ENCODE measurements at places on chromosomes 7 and 10.

DNA sequence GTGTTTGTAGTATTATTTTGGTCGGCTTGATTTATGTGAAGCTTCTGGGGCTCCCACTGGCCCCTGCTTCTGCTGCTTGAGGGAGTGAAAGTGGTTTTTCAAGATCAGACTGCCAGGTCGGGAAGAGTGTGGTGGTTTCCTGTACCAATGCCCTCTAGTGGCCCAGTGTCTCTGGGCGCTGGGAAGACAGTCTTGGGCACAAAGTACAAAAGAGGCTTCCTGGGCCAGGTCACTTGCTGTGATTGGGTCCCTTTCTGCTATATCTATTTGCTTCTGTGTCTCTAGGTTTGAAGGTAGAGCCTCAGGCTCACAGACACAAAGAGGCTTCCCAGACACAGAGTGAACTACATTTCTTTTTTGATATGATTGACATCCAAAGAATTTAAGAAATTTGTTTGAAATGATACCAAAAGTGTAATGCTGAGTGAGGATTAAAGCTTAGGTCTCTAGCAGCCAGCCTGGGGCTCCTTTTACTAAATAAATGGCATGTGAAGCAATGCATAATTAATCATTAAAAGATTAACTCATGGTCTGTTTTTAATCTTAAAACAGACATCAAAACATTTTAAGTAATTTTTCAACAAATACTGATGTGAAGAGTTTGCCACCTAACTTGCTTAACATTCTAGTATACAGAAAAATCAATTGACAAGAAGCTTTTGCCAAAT, 36.3 kb downstream of the ABCB1 start:
- DNase-seq, result peak; percentile 18

DNA sequence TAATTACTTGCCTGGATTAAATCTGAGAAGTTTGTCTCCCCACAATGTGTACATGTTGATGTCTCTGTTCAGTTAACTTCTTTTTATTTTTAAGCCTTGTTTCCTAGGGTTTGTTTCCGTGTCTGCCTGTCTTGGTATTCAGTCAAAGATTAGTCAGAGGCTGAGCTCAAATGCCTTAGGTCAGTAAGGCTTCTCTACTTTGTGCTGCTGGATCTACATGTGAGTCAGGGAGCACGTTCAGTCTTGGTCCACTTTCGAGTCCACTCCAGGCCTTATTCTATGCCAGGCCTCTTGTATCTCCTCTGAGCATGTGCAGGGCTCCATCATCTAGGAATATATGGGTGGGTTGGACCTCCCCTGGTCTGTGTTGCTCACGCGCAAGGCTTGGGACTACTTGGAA, 93.3 kb upstream of the FZD8 start:
- DNase-seq, result no peak

DNA sequence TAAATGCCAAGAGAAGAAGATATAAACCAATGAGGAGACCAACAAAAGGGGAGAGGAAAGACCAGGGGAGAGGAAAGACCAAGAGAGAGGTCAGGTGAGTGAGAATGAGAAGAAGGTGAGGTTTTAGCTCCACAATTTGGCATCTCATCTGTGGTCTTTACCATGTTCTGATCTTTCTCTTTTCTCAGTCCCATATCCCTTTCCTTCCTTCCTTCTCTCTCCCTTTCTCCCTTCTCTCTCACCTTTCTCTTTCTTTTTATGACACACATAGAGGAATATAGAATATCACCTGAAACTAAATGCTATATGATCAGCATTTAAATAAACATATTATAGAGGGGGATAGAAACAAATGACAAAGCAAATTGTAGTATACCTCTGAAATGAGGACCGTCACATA, 57.4 kb downstream of the ATE1 start:
- no peak for DNase-seq

- DNase-seq, result no peak
These were observed 432.6 kb downstream of the TNS3 start for GRCh38 chr7:47149208-47149839.

DNA sequence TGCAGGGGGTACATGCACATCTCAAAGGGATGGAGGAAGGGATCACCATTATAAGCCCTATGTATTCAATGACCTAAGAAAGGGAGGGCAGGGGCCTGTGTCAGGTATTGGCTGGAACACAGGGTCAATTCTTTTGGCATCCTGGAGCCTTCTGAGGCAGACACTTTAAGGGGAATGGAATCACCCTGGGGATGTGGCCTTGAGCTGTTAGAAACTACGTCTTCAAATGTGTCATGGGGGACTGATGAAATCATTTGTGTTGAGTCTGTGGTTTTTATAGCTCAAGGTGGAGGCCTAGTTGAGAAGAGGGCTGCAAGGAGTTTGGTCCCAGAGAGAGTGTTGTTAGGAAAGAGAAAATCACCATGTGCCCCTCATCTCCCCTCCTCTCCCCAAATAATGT, 206.1 kb upstream of the CELF2 start:
- DNase-seq, result no peak

DNA sequence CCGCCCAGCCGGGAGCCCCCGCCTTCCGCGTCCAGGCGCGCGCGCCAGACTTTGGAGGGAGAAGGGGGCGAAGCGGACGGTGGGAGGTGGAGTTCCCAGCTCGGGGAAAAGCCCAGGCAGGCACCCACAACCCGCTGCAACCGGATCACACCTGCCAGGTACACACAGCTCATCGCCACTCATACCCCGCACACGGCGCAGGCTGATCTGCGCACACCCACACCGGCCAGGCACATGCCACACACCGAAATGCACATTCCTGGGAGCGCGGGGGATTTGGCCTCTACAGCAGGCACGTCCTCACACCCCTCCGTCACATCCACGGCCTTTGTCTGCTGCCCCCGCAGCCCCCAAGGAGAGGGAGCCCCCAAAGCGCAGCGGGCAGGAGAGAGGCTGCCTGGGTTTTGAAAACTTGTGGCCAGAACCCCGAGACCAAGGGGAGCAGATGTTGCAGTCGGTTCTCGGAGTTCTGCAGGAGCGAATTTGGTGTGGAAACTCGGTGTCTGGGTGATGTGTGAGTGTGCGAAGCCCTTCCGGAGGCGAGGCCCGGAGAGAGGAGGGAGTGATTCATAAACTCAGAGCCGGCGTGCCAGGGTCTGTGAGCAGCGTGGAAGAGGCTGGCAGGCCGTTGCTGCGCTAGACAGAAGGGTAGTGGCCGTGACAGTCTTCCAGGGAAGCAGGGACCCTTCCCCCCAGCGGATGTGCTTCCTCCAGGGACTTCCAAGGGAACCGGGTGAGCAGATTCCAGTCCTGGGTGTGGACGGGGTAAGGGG, 734 bp downstream of the CHST3 start:
- no peak for DNase-seq

GRCh38 chr10:16049782-16050181, 189.5 kb upstream of the MINDY3 start:
- DNase-seq, result no peak

- DNase-seq, result no peak
These were observed 8.4 kb upstream of the C10orf71 start for GRCh38 chr10:49290607-49291006.

- no peak for DNase-seq
These were observed 14.7 kb downstream of the SPAM1 start for GRCh38 chr7:123939784-123940183.

DNA sequence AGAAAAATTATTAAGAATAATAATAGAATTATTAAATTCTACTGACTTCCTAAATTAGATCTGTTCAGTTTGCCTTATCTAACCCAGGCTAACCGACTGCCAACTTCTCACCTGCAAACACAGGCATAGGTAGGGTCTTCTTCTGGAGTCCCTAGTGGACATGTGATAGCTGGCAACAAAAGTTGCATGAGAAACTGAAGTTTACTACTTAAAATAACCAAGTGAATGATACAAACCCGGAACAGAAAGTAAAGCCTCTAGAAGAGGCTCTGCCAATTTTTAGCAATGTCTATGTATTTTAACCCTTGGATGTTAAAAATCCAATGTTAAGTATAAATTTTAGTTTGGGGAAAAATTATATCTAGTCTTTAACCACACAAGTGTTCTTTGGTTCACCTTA, 37.6 kb downstream of the NDUFB2 start:
- no peak for DNase-seq

DNA sequence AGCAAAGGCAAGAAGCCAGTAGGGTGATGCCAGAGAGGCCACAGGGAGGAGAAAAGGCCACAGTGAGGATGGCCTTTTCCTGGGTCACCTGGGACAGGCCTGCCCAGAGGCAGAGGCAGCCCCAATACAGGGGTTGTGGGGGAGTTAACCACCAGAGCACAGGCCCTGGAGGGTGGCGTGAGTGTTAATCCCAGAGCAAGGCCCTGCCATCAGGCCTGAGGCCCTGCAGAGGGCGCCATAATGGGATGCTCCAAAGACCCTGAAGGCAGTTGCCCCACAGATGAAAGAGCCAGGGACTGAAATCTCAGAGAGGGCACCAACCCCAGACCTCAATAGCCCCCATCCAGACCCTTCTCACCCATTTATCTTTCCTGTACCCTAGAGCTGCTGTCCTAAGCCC, 23.9 kb downstream of the SLC13A4 start:
- DNase-seq, result no peak

- DNase-seq, result no peak
These were observed 326.6 kb upstream of the KLF6 start for GRCh38 chr10:4111643-4112042.

DNA sequence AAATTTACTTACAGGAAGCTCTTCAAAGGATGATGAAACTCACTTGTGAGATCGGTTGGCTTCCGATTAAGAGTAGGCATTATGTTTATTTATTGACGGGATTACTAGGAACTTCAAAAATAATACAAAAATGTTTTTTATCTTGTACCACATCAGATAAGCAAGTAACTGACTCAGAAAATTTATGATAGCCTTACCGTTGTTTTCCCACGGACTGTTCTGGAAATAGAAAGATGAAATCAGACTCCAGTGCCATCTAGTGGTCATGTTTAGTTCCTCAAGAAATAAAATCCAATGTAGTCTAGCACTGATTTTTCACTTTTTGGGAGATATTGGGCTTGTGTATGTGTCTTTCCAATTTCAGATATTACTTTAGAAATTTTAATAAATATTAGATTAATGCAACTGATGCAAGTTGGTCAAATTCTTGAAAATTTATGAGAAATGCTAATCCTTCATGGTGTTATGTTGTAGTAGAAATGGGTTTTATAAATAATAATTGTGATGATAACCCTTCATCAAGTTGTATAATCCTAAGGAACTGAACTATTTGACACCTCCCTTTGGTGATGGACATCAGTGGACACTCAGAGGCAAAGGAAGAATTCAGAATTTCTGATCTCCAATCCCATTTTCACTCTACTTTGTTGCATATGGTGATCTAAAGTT, 168.8 kb downstream of the TMEM26 start:
- peak; percentile 24 for DNase-seq

DNA sequence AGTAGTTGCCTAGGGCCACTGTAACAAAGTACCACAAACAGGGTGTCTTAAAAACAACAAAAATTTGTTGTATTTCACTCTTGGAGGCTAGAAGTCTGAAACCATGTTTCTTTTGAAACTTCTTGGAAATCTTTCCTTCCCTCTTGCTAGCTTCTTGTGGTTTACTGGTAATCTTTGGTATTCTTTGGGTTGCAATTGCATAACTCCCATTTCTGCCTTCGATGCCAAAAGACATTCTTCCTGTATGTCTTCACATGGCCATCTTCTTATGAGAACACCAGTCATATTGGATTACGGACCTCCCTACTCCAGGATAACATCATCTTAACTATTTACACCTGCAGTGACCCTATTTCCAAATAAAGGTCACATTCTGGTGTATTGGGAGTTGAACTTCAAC, 357.4 kb downstream of the PPP1R3A start:
- no peak for DNase-seq

- DNase-seq, result no peak
These were observed 737.2 kb upstream of the ANKRD30A start for GRCh38 chr10:36388166-36388565.

DNA sequence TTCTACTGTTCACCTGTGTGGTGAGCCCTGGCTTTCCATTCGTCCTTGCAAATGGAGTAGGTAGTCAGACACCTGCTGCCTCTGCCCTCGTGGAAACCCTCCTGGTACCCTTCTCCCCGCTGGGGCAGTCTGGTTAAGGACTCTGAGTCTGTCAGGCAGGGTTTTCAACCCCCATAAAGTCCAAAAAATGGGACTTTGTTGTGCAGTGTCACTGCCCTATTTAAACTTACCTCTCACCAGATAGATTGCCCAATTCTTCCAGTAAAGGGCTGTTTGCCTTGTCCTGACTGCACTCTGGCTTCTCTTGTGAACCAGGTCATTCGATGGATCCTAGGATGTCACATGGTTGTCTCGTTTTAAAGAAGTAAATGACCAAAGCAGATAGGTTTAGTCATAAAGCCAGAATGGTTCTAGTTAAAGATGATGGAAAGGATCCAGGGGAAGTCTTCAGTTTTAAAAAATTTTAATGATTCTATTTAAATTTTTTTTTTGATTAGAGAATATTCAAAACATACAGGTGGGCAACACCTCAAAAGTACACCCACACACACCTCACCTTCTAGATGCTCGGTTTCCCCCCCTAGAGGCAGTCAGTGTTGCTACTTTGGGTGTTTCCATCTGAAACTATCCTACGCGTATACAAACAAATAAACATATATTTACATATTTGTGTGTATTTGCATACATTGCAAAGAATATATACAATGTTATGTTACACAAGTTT, 22.0 kb downstream of the TMEM176B start:
- no peak for DNase-seq

DNA sequence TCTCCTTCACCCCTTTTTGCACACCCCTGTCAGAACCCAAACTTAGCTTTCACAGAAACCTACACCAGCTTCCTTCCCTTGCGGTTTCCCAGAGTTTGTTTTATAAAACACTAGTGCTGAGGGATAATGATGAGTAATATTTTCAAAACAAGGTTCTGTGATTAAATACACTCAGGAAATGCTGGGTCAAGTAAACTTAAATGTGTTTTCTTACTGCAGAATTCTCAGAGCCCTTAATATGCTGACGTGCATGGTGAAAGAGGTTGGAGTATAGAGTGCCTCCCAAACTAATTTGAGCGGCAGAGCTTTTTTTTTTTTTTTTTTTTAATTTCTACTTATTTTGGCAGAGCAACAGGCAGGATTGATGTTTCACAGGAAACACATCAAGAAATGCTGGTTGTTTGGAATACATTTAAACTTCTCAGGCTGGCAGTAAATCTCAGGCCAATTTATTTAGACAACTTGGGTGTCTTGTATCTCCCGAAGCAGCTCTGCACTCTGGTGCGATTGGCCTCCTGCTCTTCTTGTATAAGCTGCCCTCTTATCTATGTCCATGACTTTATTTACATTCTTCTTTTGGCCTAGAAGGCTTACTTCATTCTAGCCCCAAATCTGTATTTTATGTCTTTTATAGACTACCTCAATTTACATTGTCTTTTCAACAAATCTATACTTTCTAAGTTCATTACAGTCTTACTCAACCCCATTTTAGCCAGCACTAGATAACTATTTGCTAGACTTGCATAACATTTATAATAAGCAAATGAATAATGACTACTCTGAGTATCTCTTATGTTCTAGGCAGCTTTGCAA, 165.4 kb downstream of the BMPER start:
- DNase-seq, result no peak

DNA sequence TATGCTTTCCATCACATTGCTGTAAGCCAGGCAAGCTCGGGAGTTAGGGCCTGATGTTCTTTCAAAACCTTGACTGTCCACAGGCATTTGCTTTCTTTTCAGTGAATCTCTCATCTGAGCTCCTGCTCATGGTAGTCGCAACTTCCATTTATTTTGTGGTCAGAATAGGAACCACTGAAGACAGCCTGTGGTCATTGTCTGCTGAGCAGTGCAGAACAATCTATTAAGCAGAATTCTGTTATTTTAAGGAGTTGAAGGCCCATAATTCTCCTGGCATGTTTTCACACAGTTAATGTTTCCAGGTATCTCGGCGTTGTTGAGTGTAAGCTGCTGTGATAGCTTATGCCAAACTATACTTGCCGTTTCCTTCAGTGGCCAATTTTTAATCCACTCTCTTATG, 491.1 kb upstream of the AKR1E2 start:
- DNase-seq, result no peak
